ENCODE measurements at places on chromosomes 1 and 21.

GRCh38 chr1:64173336-64173940 lies 30.0 kb upstream of the UBE2U start:
- peak; percentile 8 for DNase-seq

- peak; percentile 36 for DNase-seq
Measured at GRCh38 chr1:50750021-50750619, 209.9 kb downstream of the FAF1 start.

GRCh38 chr1:211335522-211336157 lies 9.0 kb downstream of the TRAF5 start:
- no peak for DNase-seq

GRCh38 chr1:90650401-90650800 lies 66.7 kb downstream of the BARHL2 start:
- DNase-seq = no peak

GRCh38 chr1:88742531-88742930 lies 58.5 kb downstream of the PKN2 start:
- no peak for DNase-seq

DNA sequence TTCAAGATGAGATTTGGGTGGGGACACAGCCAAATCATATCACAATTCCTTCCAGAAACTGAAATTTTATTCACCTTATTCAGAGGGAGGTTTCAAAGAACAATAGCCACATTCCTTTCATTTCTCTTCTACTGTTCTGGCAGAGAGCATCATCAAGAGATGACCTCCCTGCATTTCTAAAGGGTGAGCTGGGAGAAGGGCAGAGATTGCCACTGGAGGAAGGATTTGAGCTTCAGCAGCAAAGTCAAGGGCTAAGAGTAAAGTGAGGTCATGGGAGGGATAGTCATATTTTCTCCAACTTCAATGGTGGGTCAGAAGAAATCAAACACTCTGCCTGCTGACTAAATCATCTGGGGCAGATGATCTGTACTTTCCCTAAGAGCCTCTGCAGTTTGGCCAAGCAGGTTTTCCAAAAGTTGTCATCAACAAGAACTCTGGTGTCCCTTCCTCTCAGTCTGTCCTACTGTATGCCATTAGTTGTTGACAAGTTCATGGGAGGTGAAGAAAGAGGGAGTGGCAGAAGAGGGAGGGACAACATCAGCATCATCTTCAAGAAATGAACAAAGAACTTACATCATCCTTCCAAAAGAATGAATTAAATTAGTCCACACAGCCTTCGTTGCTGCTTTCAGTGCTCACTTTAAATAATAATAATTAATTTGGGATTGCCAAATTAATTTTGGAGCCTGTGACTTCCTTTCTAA lies 298.3 kb downstream of the ASTN1 start:
- DNase-seq = no peak

- DNase-seq = peak; percentile 69
Measured at GRCh38 chr1:108643492-108644335, 17.2 kb downstream of the HENMT1 start.

DNA sequence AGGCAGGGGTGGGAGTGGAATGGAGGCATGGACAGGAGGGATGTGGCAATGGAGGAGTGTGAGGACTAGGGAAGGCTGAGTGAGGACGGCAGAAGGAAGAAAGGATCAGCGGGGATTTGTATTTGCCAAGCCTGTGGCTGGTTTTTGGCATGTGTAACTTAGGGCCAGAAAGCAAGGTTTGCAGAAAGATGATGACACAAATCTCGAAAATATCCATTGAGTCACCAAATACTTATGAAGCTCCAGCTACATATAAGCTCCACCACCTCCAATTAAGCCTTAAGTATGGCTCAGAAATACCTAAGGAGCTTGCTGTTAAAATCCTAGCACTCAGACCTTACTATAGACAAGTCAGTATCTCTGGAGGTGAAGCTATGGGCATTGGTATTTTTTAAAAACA lies 90.1 kb downstream of the OMA1 start:
- DNase-seq = no peak

DNA sequence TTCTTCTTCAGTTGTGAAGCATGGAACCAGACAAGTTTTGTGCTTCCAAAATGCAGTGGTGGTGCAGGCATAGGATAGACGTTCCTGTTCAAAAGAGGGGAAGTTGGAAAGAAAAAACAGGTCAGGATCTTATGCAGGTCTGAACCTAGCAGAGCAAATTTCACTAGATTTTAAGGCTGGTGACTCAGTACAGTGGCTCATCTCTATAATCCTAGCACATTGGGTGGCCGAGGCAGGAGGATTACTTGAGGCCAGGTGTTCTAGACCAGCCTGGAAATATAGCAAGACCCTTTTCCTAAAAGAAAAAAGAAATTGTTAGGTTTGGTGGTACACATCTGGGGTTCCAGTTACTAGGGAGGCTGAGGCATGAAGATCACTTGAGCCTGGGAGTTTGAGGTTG lies 88.1 kb downstream of the OBSCN start:
- DNase-seq = no peak

DNA sequence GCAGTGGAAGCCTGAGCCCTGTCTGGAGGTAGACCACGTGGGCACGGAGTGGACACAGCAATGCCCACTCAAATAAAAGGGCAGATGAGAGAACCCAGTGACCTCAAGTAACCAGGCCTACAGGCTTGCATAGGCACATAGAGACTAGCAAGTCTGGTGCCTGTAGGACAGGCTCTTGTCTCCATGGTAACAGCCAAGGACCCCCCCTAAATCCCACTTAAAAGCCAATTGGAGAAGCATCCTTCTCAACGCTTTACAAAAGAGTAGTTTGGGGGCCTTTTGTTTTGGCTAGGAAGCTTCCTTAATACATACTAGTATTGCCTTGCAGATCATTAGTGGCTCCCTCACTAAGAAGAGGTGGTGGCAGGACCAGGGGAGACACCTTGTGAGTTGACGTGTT lies 63.9 kb downstream of the VWA5B1 start:
- DNase-seq = no peak

GRCh38 chr1:231603598-231604275 lies 22.9 kb upstream of the DISC1 start:
- DNase-seq = peak; percentile 53

DNA sequence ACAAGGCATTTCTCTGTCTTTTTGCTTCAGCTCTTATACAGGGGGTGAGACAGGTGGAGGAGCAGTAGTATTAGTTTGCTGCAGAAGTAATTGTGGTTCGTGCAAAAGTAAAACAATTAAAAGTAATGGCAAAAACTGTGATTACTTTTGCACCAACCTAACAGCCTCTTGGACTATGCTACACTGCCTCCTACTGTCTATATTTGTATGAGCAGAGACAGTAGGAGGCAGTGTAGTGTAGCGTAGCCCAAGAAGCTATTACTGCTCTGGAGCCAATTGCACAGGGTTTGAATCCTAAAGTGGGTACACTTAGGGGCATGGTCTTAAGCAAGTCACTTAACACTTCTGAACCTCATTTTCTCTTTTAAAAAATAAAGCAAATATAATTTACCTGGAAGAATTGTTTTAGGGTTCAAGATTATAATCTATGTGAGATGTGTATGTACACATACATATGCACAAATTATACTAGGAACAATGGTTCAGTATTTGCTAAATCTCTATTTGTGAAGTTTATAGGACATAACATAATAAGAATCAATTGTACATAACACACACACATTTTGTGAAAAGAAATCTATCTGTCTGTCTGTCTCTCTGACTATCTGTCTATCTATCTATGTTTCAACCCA lies 103.8 kb downstream of the BRINP3 start:
- no peak for DNase-seq

DNA sequence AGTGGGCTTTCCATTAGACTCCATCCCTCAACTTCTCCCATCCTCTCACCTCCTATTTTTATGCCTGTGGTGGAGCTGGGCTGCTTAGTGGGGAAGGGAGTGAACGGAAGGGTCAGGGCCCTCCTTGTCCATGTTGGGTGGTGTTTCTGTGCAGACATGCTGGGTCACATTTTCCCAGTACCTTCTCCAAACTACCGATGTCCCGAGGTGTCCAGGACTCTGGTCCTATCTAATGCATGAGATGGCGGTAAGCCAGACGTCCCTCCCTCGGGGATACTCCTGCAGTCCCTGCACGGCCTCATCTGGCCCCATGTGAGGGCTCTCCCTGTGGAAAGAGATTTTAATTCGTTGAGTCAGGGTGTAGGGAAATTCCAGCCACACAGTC lies 61.0 kb downstream of the OBSCN start:
- no peak for DNase-seq

- DNase-seq = no peak
Measured at GRCh38 chr1:169160845-169161495, 54.5 kb downstream of the ATP1B1 start.

DNA sequence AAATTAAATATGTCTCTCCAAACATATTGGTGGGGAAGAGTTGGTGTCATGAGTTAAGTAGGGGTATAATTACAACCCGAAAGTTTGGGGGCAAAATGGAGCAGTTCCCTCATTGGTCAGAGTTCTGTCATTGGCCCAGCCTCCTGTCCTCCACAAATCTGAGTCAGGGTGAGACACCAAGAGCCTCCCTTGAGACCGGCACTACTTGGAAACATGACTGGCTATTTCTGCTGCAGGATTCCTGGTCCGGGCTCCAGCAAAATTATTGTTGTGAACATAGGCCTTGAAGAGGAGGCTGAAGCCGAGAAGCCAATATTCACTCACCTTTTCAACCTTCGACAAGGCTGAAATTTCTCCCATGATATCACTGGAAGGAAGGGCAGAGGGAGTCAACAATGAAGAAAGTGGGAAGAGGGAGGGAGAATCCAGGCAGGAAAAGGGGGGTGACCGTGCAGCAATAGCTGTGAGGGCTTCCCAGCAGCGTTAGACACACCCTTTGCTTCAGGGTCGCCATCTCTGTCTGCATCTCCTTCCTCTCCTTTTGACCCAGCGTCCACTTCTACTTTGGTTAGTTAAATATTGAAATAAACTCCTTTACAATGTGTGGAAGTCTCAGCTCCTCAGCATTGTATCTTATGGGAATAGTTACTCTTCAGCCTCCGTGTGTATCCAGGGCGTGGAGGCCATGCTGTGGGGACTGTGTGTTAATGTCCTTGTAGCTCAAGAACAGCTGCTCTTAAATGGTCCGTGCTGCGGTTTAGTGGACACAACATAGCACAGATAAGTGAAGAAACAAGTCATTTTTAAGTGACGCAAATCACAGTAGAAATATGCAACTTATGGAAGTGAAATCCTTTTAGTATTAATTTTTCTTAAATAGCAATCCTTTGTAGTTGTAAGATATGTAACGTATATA lies 307.4 kb downstream of the DISC1 start:
- DNase-seq = no peak

DNA sequence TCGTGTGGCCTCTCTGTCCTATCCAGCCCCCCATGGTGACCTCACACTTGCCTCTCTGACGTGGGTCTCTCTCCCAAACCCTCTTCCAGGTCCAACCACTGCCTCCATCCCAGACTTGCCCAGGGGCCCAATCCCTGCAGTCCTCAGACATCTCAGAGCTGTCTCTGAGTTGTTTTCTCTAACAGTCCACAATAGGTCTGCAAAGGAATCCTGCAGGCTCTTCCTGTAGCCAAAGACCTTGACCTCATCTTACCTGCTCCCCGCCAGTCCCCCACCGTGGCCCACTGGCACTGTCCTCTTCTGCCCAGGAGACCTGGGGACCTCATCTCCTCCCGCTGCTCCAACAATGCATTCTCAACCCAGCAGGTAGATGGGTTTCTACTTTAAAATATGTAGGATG lies 10.0 kb downstream of the RNF187 start:
- DNase-seq = no peak

- no peak for DNase-seq
Measured at GRCh38 chr1:240652961-240653409, 41.0 kb upstream of the GREM2 start.

DNA sequence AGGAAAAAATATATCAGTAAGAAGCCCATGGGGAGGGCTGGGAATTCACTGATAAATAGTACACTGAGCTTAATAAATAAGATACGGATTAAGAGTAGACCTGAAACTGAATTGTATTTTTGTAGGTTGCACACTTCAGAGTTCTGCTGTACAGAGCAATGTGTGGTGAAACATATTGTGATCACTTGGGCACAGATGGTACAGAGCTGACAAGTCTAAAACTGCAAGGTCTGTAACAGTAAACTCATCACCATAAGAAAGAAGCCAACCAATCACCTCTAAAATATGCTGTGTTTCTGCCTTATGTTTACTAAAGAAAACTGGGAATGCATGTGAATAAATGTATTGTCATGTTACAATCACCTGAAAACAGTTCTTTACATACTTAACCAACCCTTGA lies 360.7 kb downstream of the MRPL39 start:
- no peak for DNase-seq

DNA sequence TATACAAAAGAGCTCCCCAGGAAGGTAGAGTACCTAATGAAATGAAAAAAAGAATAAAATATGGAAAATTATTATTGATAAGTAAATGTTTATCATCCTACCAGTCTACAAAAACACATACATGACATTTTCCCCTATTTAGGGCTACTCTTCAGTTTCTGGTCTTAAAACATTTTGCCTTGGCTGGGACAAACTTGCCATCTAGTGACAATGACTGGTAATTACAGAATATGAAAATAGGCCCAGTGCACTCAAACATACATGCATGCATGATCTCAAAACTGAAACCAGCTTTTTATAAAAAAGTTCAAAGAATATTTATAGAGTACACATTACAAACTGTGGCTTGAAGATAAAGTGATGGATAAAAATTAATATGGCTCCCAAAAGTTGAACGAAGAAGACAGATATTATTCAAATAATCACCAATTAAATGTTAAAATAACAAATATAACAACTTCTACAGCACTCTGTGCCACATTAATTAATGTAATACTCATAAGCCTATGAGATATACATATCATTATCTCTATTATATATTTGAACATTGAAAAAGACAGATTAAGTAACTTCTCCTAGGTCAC lies 10.5 kb upstream of the RNPC3 start:
- peak; percentile 1 for DNase-seq

DNA sequence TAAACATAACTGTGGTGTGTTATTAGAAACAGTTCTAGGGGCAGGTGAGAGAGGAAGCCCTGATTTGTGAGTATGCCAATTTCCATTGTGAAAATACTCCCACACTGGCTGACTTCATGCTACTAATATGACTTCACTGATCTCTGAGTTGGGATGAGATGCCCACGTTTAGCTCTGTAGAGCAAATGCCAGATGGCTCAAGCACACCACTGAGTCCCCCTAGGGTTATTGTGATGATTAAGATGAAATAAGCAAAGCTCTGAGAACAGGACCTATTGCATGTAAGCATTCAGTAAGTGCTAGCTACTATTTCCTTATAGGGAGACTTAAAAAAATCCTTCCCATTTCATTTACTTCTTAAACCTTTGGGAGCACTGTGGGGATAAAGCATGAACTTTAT lies 117.6 kb downstream of the CENPF start:
- no peak for DNase-seq
